NCI-H774 (cell line): ENCODE measurements at places on chromosomes 2 and 18.
A peak's percentile ranks its signal among the peaks of the same experiment; 100 is the strongest.

DNA sequence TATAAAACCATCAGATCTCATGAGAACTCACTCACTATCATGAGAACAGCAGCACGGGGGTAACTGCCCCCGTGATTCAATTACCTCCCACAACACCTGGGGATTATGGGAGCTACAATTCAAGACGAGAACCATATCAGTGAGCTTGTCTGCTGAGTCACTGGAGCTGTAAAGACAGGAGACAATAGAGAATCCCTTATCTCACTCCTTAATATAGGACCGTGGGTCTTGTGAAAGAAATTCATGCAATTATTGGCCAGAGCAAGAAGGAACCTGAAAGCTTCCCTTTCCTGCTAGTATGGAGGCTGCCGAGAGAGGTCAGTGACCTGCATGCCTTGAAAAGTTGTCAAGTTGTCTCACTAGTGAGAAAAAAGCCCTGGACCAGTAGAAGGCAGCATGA, 9.5 kb upstream of the TNFAIP6 start:
- DNase-seq = no peak

DNA sequence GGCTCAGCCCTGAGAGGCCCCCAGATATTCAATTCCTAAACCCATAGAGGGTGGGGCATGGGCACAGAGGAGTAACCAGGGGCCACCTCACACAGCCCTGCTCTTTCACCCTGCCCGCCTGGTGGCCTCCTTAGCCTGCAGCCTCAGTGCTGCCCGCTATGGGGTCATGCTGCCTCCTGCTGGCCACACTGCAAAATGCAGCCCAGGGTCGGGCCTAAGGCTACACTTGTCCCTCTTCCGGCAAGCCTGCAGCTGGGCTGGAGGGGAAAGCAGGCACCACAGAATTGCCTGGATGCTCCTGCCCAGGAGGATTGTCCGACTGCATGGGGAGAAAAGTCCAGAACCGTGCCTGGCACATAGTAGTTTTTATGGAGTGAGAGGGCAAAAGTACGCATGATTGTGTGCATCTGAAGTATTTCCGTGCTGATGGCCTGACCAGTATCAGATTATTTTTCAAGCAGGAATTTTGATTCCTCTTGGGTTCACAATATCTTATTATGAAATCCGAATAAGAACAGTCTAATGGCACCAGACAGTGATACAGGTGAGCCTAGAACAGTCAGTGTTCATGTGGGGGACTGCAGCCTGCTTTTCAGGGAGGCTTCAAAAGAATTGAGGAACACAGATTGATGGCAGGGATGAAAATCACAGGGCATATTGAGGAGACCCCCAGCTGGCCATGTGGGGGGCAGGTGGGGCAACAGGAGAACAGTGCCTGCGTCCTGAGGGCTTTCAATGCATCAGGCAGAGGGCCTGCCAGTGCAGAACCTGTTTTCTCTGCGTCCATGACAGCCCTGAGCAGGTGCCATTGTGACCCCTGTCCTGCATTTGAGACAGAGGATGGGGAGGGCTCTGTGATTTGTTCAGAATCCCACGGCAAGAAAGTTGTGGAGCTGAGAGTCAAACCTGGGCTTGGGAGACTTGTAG, 51.2 kb upstream of the ALPP start:
- no peak for DNase-seq

GRCh38 chr2:159137511-159138241, 148.8 kb downstream of the WDSUB1 start:
- DNase-seq = no peak

DNA sequence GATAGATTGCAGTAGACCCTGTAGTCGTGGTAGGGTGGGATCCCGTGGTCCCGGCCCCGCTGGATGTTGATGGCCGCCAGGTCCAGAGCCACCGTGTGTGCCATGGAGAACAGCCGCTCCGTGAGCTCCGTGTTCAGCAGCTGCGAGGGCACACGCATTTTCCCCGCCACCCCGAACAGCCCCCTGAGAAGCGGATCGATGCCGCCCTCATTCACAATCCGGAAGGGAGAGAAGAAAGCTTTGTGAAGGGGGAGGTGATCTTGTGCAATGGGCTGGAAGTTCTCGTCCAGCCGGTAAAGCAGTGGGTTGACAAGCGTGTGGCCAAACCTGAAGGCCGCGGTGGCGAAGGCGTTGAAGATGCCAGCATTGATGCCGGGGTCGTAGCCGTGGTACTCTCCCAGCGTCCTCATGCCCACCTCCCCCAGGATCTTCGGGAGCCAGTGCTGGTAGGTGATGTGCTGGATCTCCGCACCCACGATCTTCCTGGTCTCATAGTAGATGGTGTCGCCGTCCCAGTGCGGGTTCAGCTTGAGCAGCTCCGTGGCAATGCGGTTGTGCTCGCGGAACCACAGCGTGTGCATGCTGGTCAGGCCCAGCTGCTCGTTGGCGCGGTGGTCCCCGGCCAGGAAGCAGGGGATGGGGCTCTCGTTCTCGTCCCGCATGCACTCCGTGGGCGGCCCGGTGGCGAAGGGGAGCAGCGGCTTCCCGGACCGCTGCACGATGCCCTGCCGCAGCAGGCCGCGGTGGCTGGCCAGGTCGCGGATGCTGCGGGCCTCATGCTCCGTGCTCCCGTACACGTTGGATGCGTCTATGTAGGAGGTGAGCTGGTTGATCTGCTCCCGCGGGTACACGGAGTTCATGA, 95.8 kb downstream of the PXDN start:
- no peak for DNase-seq

DNA sequence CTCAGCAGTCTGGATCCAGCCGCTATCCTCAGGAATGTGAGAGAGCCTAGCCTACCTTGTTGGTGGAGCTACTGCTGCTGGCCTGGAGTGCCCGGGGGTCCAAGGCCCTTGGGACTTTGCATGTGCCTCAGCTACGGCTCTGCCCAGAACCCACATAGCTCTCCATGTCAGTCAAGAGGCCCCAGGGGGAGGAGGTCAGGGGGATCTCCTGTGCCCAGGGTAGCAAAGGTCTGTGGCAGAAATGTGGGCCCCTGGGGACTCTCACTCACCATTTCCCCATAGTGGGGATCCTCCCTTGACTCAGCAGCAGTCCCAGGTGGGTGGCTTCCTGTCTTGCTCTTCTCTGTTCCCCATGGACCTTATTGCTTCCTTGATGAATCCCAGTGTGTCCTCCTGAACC, 342.7 kb upstream of the CHAC2 start:
- no peak for DNase-seq

- DNase-seq = no peak
Measured at GRCh38 chr2:41791523-41791922, 256.3 kb upstream of the PKDCC start.

DNA sequence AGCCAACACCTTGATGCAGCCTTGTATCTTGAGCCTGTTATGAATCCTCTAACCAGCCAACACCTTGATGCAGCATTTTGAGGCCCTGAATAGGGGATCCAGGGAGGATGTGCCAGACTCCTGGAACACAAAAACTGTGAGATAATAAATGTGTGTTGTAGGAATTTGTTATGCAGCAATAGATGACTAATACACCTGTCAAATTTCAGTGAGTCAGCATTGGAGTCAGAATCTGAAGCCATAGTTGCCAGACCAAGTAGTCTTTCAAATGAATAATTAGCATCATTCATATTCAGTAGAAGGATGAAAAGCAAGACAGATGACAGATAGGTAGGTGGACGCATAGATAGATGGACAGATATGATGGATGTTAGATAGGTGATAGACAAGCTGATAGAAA, 942.5 kb upstream of the SLC39A10 start:
- no peak for DNase-seq

- DNase-seq = no peak
Measured at GRCh38 chr2:84741182-84741822, 139.6 kb downstream of the TRABD2A start.

DNA sequence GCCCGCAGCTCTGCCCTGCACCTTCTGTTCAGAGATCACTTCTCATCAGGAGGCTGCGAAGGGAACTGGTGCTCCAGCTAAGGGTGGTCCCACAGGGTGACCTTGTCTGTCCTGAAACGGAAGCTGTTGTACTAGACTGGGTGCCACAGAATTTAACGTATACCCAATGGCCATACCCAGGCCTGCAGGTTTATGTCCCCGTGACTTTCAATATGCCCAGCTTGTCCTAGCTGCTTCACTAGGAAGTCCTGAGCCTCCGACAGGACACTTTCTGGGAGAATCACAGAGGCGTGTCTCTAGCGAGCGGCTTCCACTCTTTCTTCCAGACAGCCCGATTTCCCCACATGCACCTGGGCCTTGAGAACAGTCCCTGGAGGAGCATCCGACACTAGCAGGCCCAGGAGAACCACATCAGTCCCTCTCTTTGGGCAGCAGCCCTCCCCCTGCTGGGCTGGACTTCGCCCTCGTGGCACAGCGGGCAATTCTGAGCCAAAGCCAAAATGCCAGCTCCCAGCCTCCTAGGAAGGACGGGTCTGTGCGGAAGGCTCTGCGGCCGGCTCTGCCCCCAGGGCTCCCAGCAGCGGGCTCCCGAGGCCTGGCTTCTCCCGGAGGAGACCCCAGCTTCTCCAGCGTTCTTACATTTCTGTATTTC, 91.9 kb upstream of the OTOS start:
- no peak for DNase-seq

- peak; percentile 87 for DNase-seq
Measured at GRCh38 chr2:217928324-217929181, 74.2 kb downstream of the TNS1 start.

DNA sequence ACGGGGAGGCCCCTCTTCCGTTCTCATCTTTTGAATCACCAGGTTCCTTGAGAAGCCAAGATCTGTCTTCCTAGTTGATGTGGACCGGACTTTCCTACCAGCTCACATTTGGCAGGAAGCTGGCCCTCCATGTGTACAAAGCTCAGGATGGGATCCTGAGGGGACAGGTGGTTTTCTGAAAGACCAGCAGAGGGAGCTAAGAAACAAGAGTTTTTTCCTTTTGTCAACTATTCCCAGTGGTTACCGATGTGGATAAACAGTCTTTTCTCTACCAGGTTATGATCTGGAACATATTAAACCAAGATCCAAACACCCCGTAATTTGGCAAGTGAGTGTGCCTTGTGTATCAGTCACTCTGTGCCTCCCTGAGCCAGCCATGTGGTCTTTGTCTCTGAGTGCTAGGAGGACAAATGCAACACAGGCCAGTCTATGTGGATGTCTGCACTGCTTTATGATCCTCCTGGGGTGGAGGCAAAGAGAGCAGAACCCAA, 25.1 kb upstream of the ARHGAP25 start:
- DNase-seq = peak; percentile 49

GRCh38 chr2:172634477-172634876, 78.6 kb downstream of the PDK1 start:
- no peak for DNase-seq

DNA sequence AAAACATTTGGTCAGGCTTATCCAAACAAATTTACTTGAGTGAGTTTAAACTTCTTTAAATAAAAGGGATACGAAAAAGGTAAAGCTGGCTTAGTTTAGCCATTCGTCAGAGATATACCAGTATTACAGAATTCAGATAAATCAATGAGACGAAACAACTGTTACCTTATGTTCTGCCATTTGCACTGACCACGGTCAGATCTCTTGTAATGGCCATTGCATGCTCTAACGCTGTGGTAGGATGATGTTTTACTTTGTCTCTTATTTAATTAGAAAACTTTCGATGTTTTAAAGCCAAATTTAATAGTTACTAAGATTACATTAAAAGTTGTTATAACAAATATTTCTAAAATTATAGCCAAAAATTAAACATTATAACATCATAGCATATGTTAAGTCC, 1.5 kb downstream of the C18orf54 start:
- no peak for DNase-seq

DNA sequence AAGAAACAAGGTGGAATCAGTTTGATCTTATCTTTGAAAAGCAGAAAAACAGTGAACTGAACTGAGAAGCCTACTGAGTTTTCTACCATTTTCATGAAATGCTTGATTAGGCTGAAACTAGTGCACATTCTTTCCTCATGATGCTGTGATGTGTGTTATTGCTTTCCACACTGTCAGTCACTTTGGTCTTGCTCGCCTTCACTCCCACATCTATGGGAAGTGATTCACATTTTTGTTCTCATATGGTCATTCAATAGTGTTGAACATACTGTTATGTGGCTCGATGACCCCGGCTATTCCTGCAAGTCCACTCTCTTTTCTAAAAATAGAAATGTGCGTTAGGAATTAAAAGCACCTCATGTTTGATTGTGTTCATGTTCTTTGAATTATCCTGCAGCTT, 129.7 kb downstream of the TGIF1 start:
- DNase-seq = no peak

- no peak for DNase-seq
Measured at GRCh38 chr2:24761866-24762265, 31.3 kb downstream of the PTRHD1 start.

- no peak for DNase-seq
Measured at GRCh38 chr18:56473400-56474024, 164.9 kb downstream of the TXNL1 start.

- no peak for DNase-seq
Measured at GRCh38 chr2:15711126-15711860, 119.6 kb downstream of the DDX1 start.

DNA sequence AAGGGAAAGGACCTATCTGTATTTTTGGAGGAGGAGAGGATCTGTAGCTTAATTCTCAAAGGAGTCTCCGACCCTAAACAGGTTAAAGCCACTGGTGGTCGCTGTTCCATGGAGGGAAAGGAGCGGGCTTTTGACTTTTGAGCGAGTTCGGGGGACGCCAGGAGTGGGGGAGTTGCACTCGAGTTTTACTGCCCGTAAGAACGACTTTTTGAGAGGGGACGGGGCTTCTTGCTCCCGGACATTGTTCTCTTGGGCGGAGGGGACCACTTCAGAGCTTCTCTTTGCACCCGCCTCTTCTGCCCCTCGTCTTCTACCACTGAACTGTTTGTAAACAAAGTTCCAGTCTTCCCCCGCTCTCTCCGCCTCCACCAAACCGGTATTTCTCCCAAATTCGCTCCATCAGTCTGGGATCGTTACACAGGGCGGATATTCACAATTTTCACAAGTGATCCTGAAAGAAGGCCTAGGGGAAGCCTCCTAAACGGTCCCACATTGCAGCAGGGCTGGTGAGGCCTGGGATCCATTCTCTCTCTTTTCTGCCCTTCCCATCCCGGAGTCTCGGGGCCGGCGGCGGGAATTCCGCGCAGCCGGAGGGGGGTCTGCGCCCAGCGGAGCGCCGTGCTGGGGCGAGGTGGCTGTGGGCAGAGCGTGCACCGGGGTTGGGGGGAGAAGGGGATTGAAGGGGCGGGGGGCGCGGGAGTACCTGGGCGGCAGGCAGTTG, 6.6 kb downstream of the DLX2 start:
- peak; percentile 43 for DNase-seq

- no peak for DNase-seq
Measured at GRCh38 chr18:76265497-76266235, 229.4 kb downstream of the ZNF516 start.

GRCh38 chr18:49880661-49881060, 67.3 kb upstream of the ACAA2 start:
- DNase-seq = no peak
